ENCODE measurements at places on chromosomes 5 and 9.

DNA sequence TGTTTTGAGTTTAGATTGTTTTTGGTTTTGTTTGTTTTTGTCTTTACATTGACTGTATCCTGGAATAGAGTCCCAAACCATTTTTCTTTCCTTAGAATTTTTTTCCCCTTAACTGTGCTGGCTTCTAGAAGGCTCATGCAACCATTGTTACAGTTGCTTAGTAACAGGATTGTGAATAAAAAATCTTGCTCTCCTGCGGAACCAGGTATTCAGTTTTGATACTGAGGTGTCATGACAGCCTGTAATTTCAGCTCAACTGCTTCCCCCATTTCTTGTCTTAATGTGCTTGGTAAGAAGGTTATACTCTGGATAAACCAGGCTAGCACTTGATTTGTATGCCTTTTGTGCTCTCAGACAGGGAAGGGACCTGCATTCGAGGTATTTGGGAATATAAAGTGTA is 42.1 kb downstream of the FOCAD start:
- no peak for DNase-seq

GRCh38 chr9:87193925-87194868 is 246.9 kb upstream of the GAS1 start:
- DNase-seq: no peak

DNA sequence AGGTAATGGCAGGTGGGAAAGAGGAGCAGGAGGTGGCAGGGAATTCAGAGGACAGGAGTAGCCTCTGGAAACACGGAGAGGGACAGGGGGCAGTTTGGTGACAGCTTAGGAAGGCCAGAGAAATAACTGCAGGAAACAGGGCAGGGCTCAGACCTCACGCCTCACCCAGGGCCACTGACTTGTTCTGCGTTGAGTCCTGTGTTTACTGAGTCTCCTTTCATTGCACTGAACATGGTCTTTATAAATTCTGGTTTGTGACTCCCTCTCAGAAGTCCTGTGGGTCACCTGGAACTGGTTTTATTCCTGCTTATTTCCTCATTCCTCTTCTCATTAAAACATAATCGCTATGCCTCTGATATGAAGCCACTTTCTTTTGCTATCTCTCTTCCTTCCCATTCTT is 55.2 kb upstream of the ZNF622 start:
- no peak for DNase-seq

DNA sequence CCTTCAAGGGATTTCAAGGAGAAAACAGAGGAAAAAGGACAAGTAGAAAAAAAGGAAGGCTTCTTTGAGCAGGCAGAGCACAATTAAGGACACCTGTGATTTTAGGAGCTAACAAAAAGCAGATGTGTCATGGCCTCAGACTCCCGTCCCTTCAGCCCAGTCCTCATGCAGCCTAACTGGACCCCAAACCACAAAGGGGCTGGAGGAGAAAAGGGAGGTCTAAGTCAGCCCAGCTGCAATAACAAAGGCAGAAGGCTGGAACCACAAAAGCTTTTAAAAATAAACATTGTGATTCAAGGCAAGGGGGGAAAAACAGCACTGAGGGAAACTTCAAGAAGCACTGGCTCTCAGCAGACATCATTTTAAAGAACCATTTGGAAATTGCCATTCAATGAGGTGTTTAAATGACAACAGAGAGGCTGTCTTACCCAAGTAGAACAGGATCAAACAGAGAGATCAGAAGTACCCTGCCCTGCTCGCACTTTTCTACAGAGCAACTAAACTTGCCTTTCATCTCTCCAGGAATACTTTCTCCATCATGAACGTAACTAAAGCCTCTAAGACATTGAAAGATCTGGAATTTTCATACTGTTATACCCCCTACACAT is 89.3 kb downstream of the SEMA5A start:
- no peak for DNase-seq

GRCh38 chr5:122981846-122982245 is 54.7 kb downstream of the PPIC start:
- no peak for DNase-seq

GRCh38 chr9:121893786-121894185 is 199.3 kb downstream of the TTLL11 start:
- DNase-seq: no peak

DNA sequence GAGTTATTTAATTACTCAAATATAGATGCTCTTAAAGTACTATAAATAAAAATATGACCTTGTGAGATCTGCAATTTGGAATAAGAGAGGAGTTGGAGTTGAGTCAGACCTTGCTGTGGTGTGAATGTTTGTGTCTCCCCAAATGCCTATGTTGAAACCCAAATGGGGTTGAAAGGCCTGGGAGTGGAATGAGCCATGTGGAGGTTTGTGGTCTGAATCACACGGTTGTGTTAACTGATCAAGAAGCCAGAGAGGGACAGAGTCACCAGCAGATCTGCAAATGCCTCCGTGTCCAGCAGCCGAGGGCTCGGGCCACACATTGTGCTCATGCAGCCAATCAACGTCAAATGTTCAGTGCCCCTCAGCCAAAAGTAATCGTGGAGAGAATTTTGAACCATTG is 404.4 kb downstream of the ICE1 start:
- DNase-seq: no peak

GRCh38 chr5:78633700-78634099 is 14.9 kb downstream of the LHFPL2 start:
- no peak for DNase-seq

DNA sequence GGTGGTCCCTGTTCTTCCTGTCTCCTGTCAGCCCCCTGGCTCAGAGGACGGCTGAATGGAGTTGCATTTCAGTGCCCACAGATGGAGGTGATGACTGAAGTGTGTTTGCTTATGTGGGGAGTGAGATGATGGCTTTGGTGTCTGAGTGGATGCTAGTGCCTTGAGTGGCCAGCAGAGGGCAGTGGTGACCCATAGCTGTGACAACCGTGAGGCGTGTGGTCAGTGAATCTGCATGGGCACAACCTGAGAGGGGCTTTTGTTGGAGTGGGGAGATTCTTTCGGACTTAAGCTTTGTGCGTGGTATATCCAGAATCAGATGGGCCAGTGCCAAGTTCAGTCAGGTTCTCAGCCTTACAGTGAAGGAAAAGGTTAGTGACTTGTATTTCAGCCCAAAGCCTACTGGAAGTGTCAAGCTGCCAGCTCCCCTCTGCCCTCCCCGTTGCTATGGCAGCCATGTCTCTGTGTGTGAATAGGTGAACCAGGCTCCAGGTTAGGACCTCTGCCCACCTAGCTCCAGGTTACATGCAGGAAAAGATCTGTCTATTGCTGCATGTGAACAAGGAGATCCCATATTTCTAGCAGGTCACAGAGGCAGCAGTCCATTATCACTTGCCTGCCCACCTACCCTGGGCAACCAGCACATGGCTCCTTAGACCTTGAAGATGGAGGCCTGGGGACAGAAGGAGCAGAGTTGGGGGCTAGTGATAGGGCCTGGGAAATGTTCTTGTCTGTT is 14.7 kb upstream of the CXXC5 start:
- peak; percentile 78 for DNase-seq

DNA sequence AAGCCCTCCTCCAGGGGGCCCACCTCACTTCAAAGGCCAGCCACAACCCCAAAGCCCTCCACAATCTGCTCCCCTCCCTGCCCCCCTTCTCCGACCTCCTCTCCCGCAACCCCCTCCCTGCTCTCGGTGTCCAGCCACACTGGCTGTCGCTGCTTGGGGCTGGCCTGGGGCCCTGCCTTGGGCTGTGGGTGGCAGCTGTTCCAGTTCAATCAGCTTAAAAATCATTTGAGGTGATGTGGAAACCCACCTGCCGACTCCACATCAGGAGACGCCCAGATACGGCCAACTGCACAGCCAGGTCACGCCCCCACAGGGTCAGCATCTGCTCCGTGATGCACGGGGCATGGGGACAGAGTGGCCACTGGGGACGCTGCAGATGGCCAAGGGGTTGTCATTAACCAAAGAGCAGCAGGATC is 107.0 kb upstream of the MVB12B start:
- DNase-seq: no peak

DNA sequence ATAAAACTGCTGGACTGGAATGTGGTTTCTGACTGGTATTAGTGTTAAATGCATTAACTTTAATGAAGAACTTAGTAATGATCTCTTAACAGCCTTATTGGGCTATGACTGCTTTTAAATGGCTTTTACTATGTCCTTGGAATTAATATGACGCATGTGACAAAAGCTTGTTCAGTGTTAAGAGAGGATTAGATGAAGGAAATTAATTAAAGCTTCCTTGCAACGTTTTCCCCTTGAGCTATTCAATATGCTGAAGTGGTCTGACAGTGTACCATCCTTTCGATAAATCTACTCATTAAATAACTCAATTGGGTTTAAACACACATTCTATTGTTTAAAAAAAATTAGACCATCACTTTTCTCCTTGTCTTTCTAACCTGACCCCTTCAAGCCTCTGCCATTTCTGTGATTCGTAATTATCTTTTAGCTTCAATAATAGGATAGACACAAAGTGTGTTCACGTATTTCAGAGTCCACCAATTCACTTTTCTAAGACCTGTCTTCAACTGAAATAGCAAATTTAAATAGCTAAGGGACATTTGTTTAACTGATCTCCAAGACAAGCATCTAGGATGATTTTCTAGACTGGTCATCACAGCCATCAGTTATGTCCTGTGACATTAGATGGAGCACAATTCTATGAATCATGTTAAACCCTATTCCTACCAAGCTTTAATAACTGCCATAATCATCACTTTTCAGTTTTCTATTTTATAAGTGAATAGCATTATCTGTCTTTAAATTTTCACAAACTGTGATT is 1258.0 kb upstream of the CDH9 start:
- DNase-seq: no peak

GRCh38 chr9:31606678-31607077 is 777.8 kb upstream of the ACO1 start:
- no peak for DNase-seq

- peak; percentile 46 for DNase-seq
Observed at GRCh38 chr9:84261070-84261746, 79.3 kb downstream of the SLC28A3 start.

DNA sequence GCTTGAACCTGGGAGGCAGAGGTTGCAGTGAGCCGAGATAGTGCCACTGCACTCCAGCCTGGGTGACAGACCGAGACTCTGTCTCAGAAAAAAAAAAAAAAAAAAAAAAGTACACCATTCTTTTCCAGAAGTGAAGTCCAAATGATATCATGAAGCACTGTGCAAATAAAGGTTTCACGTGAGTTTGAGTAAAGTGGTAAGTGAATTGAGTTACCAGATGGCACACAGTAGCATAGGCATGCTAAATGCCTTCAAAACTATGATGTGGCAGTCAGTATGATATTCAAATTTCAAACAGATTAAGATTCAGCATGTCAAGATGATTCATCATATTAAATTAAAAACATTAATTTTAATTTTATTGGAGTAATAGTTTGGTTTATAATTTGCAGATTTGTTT is 195.2 kb downstream of the TAF11L14 start:
- no peak for DNase-seq

DNA sequence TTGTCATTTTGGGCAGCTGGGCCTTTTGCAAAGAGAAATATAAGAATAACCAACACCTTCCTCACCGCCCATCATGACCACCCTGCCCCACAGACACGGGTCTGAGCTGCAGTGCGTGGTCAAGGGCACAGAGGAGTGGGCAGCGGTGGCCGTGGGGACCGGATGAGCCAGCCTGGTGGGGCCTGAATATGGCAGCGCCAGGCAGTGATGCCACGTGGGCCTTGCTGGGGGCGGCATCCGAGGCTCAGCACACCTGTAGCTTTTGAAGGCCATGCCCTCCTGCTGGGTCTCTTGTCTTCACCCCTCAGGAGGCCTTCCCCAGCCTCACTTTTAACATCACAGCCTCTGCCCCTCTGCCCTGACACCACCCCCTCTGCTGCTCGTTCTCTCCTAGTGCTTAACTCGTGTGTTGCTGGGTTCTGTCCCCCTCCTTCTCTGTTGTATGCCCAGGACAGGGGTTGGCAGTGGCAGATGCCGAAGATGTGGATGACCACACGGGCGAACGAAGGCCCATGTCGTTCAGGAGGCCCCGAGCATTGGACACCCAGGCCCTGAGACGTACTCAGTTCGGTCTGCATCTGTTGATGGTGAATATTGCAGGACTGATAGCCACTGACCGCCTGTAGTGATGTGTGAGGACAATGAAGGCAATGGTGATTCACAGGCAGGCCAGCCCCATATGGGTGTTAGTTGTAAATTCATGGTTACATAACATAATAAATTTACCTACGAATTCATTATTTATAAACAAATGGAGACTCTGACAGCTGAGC is 46.0 kb downstream of the AHRR start:
- DNase-seq: no peak

DNA sequence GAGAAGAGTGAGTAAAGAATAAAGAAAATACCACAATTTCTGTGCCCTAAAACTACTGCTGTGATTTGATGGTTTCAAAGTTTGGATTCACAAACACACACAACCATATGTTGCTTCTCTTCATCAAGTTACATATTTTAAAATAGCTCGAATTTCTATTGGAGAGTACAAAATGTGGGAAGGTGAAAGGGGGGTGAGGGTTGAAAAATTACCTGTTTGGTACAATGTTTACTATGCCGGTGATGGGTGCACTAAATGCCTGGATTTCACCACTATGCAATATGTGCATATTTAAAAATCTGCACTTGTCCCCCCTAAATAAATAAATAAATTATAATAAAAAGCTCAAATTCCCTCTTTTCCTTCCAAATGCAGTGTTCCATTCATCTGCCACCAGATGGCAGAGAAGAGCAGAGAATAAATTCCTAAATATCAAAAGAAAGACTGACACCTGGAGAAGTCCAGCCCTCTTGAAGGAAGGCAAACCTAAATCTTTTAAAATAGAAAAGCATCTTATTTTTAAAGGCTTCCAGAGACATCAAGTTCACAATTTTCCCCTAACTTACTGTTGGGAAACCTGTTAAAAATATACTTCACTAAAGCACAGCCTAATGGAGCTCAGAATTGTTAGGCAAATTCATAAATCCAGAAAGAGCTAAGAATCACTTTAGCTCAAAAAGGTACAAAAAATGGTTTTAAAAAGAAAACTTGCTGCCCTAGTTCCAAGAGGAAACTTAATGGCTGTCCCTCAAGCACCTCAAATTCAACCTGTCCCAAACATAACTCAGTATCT is 24.8 kb upstream of the HNRNPA0 start:
- DNase-seq: peak; percentile 40

DNA sequence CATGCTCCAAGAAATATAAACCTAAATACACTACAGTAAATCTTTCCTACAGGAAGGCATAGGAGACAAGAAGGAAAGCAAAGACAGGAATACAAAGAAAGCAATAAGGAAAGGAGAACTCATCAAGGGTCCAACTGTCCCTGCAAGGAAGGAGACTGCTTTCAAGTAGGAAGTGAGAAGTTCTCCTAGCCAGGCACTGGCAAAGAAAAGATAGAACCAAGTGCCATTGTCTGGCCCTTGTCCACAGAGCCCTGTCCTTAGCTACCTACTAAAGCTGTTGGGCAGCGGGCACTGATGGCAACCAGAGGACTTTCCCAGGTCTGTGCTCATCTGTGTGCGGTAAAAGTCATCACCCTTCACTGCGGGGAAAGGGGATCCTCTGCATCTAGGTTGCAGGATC is 108.2 kb downstream of the KLHL3 start:
- DNase-seq: no peak

DNA sequence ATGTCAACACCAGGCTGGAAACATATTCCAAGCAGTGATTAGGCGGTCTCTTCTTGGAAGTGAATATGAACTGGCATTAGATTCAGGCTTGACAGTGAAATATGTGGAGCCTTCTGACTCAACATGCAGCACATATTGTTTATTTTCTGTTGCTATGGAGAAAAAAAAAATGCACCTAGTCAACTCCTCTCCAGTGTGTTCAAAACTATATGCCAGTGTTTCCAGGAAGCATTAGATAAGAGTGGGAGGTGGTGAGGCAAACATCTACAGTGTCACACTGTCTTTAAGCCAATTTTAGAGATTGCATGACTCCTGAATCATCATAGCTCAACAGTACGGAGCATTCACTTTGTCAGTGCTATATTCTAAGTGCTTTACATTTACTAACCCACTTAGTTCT is 117.9 kb downstream of the HCN1 start:
- no peak for DNase-seq

- DNase-seq: peak; percentile 52
Observed at GRCh38 chr9:69919461-69920061, 98.9 kb downstream of the CFAP95 start.
